ENCODE measurements at places on chromosomes 5 and 9.

GRCh38 chr5:178624631-178625546 is 2.0 kb downstream of the CLK4 start:
- peak; percentile 22 for DNase-seq

DNA sequence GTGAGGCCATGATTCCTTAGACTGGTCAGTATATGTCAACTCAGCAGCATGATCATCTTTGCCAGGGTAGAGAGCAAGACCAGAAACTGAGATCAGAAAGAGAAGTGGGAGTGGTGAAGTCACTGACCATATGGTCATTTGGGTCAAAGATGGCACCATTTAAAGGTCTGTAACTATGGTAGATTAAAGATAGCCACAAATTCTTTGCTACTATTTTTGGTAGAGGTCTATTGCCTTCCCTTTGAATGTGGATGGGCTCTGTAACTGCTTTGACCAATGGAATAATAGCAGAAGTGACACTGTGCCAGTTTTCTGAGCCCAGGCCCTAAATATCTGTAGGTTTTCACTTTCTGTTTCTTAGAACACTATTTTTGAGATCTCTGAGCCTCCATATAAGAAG is 117.6 kb downstream of the PCSK1 start:
- DNase-seq: no peak

- DNase-seq: no peak
These were observed 35.5 kb downstream of the RAPGEF1 start for GRCh38 chr9:131704141-131704983.

GRCh38 chr5:10623305-10623910 is 59.5 kb downstream of the ANKRD33B start:
- no peak for DNase-seq

GRCh38 chr5:127826011-127826410 is 122.8 kb downstream of the CCDC192 start:
- peak; percentile 14 for DNase-seq

GRCh38 chr5:17099946-17100345 is 117.5 kb upstream of the BASP1 start:
- DNase-seq: no peak

GRCh38 chr5:171633776-171634470 is 151.7 kb upstream of the SMIM23 start:
- no peak for DNase-seq

DNA sequence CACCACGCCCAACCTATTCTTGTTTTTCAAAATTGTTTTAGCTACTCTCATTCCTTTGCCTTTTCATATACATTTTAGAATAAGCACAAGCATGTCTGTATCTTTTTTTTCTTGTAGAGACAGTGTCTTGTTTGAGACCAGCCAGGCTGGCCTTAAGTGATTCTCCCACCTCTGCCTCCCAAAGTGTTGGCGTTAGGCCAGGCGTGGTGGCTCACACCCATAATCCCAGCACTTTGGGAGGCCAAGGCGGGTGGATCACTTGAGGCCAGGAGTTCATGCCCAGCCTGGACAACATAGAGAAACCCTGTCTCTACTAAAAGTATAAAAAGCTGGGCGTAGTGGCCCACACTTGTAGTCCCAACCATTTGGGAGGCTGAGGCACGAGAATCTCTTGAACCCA is 13.1 kb downstream of the RNF44 start:
- no peak for DNase-seq

GRCh38 chr5:42974536-42974935 is 65.6 kb downstream of the ANXA2R start:
- no peak for DNase-seq

DNA sequence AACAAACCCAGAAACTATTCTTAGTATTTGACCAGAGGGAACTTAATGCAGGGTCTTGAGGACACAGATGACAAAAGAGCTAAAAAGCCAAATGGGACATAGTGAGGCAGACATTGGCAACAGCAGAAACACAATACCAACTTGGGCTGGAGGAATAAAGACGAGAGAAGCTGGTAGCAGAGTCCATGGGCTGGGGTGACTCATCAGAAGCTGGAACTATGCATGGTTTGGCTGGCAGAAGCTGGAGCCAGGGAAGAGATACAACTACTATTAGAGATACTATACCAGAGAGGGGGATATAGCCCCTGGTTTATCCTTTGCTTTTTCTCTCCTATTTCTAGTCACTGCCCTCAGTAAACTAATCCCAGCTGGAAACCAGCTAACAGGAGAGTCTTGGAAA is 29.2 kb upstream of the DPYSL3 start:
- peak; percentile 87 for DNase-seq

DNA sequence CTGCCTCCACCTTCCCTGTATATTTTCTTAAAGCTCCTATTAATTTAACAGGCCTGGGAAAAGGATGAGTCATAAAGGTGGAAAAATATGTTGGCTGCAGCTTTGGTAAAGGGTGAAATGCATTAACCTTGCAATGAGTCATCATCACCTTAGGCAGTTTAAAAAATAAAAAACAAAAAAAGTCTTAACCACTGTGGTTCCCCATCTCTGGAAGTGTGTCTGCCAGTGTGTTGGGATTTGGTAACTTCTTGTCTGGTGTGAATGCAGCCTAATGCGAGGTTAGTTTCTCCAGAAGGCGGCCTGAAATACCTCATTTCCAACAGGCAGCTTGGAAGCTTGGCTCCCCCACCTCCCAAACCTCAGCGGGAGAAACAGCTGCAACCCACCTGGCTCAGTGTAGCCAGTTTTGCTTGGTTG is 265.3 kb upstream of the GAS1 start:
- DNase-seq: no peak

Data from MG63 (cell line).